ENCODE measurements at places on chromosomes 6 and 20. TPM values are rescaled to one million over a fixed set of nuclear protein-coding genes. Genes with fewer than 3 reads are reported as not detected.

GRCh38 chr6:79613912-79614311, 17.2 kb upstream of the SH3BGRL2 start:
- no peak overlapping the region for H3K27ac ChIP-seq
- H3K27me3 ChIP-seq, result no peaks in the 10 kb centered on the region
- H3K4me3 ChIP-seq, result no peak overlapping the region
- no peaks in the 10 kb centered on the region for H3K36me3 ChIP-seq
- no peaks in the 10 kb centered on the region for H3K4me1 ChIP-seq

DNA sequence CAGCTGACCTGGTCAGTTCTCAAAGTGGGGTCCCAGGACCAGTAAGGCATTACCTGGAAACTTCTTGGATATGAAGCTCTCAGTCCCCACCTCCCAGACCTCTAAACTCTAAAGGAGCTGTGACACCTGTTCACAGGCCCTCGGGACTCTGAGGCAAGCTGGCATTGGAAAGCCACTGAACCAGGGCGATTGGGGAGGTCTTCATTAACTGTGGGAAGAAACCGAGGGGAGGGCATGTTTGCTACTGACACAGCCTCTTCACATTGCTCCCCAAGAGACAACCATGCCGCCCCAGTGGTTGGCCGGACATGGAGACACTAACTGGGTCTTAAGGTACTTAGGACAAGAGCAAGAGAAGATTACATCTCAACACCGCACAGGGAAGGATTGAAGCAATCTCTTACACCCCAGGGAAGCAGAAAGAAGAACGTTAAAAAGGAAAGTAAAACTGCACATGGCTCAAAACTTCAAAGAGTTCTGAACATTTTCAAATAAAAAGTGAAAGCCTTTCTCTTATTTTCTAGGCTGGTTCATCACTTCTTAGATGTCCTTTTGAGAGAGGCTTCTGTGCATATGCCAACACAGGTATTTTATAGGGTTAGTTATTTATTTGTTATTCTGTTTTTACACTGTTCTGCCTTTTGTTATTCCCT, 210.0 kb upstream of the CST7 start:
- no peaks in the 10 kb centered on the region for H3K27me3 ChIP-seq
- H3K4me3 ChIP-seq, result no peak overlapping the region
- no peaks in the 10 kb centered on the region for H3K36me3 ChIP-seq
- no peaks in the 10 kb centered on the region for H3K4me1 ChIP-seq

DNA sequence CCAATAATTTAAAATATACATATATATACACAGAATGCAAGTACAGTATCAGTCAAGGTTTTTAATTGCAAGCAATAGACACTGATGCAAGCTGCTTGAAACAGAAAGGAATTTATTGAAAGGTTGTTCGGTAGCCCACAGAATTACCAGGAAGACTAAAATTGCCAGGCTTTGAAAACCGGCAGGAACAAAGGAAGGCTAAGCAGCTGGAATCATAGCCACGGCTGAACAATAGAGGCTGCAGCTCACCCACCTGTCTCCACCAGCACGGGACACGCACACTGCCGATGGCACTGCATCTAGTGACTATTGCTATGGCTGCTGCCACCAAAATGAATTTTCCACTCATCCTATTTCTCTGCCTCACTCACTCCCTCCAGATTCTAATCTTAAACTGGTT, 22.0 kb upstream of the L3MBTL3 start:
- DNase-seq, result no peak
- no peaks in the 10 kb centered on the region for H3K27me3 ChIP-seq
- H3K36me3 ChIP-seq, result no peaks in the 10 kb centered on the region

DNA sequence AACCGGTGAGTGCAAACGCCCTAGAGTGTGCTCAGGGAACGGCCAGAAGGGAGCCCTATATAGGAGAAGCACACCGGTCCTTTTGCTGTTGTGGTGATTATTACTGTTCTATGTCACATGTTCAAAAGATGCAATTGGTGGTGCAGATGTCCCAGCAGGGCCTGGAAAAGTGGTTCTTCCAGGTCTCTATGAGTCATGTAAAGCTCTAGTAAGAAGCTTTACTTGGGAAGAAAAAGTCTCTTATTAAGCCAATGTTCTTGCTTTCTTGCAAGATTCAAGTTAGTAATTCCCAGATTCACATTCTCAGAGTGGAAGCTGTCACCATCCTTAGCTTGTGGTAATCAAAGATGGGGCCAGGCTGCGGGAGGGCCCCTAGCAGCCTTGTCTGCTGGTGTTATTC, 23.3 kb downstream of the EDN3 start:
- DNase-seq, result peak; percentile 11
- no peaks in the 10 kb centered on the region for H3K4me1 ChIP-seq
- no peak overlapping the region for H3K4me3 ChIP-seq
- H3K27ac ChIP-seq, result no peak overlapping the region
- no peaks in the 10 kb centered on the region for H3K36me3 ChIP-seq

DNA sequence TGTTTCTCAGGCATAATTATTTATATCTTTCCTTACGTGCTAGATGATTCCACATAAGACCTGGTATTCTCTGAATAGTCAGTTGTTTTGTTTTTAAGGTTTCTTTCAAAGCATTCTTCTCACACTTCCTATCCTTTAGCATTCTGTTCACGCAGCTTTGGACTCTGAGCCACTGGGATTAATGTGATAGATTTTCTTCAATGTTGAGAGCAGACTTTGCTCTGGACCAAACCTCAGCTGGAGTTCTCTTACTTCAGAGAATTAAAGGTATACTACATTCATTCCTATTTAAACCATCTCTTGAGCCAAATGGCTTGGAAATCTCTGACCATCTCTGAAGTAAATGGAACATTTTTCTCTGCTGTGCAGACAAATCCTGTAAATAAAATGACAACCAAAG, 70.7 kb upstream of the TRAF3IP2 start:
- no peak for DNase-seq
- no peaks in the 10 kb centered on the region for H3K27me3 ChIP-seq
- no peak overlapping the region for H3K27ac ChIP-seq

GRCh38 chr6:138485005-138485545, 14.2 kb downstream of the NHSL1 start:
- DNase-seq, result no peak
- no peak overlapping the region for H3K4me3 ChIP-seq
- no peaks in the 10 kb centered on the region for H3K36me3 ChIP-seq
- no peaks in the 10 kb centered on the region for H3K27me3 ChIP-seq
- H3K4me1 ChIP-seq, result no peaks in the 10 kb centered on the region
- H3K27ac ChIP-seq, result no peak overlapping the region

DNA sequence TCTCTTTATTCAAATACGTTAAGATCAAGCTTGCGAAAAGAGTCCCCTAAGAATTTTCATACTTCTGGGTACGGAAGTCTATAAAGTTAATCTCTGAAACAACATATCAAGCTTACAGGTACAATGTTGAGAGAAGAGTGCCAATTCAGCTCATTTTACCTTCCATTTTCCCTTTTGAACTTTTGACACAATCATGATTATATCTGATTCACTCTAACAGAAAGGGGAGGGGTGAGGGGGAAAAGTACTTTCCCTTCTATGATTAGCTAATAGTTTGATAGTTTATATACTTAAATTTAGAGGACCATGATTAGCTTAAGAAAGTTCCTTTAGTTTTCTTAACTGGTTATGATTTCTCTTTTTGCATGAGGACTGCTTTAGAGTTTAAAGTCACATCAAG, 33.5 kb downstream of the SNX3 start:
- H3K27ac ChIP-seq, result no peak overlapping the region
- no peak for DNase-seq

DNA sequence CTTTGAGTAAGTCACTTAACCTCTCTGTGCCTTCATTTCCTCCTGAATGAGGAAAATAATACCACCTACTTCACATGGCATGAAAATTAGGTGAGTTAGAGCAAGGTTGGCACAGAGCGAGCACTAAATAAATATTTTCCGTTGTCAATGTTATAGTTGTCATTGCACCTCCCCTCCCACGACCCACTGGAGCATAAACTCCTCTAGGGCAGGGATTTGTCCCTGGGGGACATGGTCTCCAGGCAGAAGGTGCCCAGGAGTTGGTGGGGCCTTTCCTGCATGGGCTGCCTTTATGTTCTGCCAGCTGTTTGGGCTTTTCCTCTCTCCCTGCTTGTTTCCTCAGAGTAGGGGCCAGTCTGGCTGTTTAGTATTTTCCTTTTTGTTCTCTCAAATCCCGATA, 1.3 kb upstream of the ANGPT4 start:
- H3K27ac ChIP-seq, result no peak overlapping the region
- H3K4me1 ChIP-seq, result no peaks in the 10 kb centered on the region
- no peaks in the 10 kb centered on the region for H3K36me3 ChIP-seq
- peaks cover under 1% of the 10 kb centered on the region for H3K27me3 ChIP-seq
- H3K4me3 ChIP-seq, result no peak overlapping the region

DNA sequence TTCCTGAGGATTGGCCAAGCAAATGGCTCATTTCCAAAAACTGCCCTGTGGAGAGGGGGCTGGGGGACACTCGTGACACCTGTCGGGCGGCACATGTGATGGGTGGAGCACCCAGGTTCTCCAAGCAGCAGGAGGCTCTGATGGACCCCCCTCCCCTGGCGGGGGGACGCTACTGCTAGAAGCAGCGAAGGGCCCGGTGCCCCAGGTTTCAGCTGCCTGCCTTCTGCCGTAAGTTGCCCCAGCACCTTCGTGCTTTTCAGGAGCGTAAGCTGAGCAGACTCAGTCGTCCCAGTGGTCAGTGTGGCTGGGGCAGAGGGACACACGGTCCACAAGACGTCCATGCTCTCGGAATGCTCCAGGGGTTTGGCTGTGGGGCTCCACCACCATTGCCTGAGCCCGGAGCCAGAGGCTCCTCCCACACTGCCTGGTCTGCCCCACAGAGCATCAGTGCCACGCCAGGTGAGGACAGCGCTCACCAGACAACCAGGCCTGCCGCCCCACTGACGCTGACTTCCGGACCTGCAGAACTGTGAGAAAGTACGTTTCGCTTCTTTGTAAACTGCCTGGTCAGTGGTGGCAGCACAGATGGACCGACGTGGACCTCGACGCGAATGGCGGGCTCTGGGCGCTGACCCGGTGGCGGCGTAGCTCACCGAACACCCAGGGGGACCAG, 4.1 kb upstream of the ADRM1 start:
- H3K36me3 ChIP-seq, result no peaks in the 10 kb centered on the region
- DNase-seq, result no peak
- H3K4me3 ChIP-seq, result no peak overlapping the region

GRCh38 chr6:12007887-12008286, 4.2 kb upstream of the HIVEP1 start:
- no peaks in the 10 kb centered on the region for H3K4me1 ChIP-seq
- no peaks in the 10 kb centered on the region for H3K27me3 ChIP-seq
- H3K36me3 ChIP-seq, result no peaks in the 10 kb centered on the region
- peak overlapping the region; percentile 79 for H3K27ac ChIP-seq
- no peak overlapping the region for H3K4me3 ChIP-seq

- H3K27me3 ChIP-seq, result no peaks in the 10 kb centered on the region
- no peak overlapping the region for H3K4me3 ChIP-seq
- H3K36me3 ChIP-seq, result no peaks in the 10 kb centered on the region
- no peaks in the 10 kb centered on the region for H3K4me1 ChIP-seq
These were observed 106.3 kb downstream of the NUS1 start for GRCh38 chr6:117781550-117781949.

GRCh38 chr6:27178407-27178730, 69.1 kb upstream of the PRSS16 start:
- DNase-seq, result no peak
- H3K27me3 ChIP-seq, result no peaks in the 10 kb centered on the region
- H3K36me3 ChIP-seq, result no peaks in the 10 kb centered on the region
- H3K4me3 ChIP-seq, result peak overlapping the region; percentile 91
- H3K4me1 ChIP-seq, result no peaks in the 10 kb centered on the region
- no peak overlapping the region for H3K27ac ChIP-seq

- H3K4me1 ChIP-seq, result no peaks in the 10 kb centered on the region
- no peaks in the 10 kb centered on the region for H3K27me3 ChIP-seq
- no peak overlapping the region for H3K27ac ChIP-seq
- H3K4me3 ChIP-seq, result no peak overlapping the region
- no peak for DNase-seq
These were observed 146.6 kb upstream of the SLC22A16 start for GRCh38 chr6:110622912-110623578.

DNA sequence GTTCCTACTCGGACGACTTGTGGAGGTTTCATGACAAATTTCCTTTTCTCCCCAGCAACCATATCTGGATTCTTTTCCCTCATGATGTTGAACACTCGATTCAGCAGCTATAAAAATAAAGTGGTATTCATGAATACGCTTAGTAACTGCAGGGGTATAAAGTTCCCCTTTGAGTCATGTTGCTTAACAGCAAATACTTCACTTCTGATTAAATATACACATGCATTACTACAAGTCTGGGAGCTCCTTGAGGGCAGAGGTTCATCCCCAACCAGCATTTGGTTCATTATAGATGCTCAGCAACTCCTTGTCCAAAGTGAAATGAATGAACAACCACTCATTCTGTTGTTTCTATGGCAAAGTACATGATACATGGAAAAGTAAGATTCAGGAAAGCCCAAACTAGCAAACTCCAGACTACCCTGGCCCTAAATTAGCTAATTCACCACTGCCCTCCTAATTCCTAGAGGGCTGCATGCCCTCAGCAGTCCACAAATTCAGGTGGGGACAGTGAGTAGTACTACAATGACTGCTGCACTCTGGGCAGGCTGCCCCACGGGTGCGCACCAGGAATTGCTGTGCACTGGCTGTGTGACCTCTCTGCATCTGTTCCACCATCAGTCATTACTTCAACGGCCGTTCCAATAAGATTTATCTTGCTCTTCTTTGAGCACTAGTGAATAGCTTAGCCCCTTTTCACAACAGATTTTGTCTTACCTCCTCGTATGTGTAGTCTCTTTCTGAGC, 15.2 kb downstream of the EIF2S2 start:
- H3K27ac ChIP-seq, result no peak overlapping the region
- H3K36me3 ChIP-seq, result peaks cover 9% of the 10 kb centered on the region
- H3K4me3 ChIP-seq, result no peak overlapping the region
- no peak for DNase-seq
- H3K4me1 ChIP-seq, result no peaks in the 10 kb centered on the region

GRCh38 chr6:15480525-15480924, 182.3 kb downstream of the DTNBP1 start:
- H3K27ac ChIP-seq, result no peak overlapping the region
- DNase-seq, result no peak
- peaks cover 8% of the 10 kb centered on the region for H3K4me1 ChIP-seq
- H3K4me3 ChIP-seq, result no peak overlapping the region
- H3K27me3 ChIP-seq, result no peaks in the 10 kb centered on the region
- H3K36me3 ChIP-seq, result no peaks in the 10 kb centered on the region

- H3K36me3 ChIP-seq, result peaks cover 7% of the 10 kb centered on the region
- peaks cover 7% of the 10 kb centered on the region for H3K27me3 ChIP-seq
- peak overlapping the region; percentile 94 for H3K27ac ChIP-seq
- DNase-seq, result no peak
- H3K4me3 ChIP-seq, result peak overlapping the region; percentile 84
These were observed 1.3 kb downstream of the FLOT1 start for GRCh38 chr6:30741063-30741779.

GRCh38 chr6:21142741-21143140, 450.8 kb upstream of the SOX4 start:
- H3K4me3 ChIP-seq, result no peak overlapping the region
- no peak overlapping the region for H3K27ac ChIP-seq
- H3K27me3 ChIP-seq, result no peaks in the 10 kb centered on the region
- no peaks in the 10 kb centered on the region for H3K36me3 ChIP-seq
- DNase-seq, result no peak

MRAP2 gene
- 74.4 TPM for total RNA-seq

EPB41L1 gene
- total RNA-seq, result 47.1 TPM

XKR7 gene
- total RNA-seq, result not detected

SLC17A3 gene
- not detected for total RNA-seq

KCNK16 gene
- not detected for total RNA-seq

ZSCAN23 gene
- 2.9 TPM for total RNA-seq

RBM24 gene
- total RNA-seq, result 2.5 TPM

FOXQ1 gene
- total RNA-seq, result not detected

ASIP gene
- not detected for total RNA-seq
